ENCODE measurements at places on chromosomes 2 and 18. TPM values are rescaled to one million over a fixed set of nuclear protein-coding genes. Genes with fewer than 3 reads are reported as not detected.

DNA sequence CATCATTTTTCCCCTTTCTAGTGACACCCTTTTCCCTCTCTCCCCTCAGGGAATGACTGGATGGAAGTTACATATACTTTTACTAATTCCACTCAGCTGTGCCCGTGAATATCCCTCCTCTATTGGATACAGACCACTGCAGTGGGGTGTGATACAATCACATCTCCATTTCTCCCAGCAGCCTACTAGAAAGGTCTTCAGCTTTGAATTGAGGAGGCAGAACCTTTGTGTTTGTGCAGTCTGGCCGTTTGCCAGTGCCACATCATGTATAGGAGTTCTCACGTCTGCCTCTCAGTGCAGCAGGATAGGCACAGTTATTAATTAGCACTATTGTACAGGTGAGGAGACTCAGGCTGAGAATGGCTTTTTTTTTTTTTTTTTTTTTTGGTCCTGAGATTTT lies 16.4 kb downstream of the TNFRSF11A start:
- no peak for DNase-seq

DNA sequence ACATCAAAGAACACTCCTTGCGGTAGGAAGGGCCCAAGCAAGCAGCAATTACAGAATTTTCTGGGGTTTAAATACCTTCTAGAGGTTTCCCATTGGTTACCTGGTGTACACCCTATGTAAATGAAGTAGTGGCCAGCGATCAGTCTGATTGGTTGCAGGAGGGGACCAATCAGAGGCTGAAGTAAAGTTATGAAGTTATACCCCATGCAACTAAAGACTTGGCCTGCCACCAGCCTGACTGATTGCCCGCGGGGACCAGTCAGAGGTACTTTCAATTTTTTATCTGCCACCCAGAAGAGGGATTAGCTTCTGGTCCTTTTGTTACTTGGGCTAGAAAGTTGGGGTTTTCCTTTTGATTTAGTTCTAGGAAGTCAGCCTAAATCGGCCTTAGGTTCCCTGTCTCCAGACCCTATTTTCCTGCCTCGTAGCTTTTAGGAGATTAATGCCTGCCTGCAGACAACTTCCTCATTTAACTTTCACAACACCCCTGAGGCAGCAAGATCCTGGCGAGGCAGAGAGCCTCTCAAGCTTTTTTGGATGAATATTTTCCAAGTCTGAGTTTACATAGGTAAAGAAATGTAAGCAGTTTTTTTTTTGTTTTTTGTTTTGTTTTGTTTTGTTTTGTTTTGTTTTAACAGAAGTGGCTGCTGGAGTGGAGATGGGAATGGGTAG lies 1.5 kb upstream of the DGUOK start:
- no peak for DNase-seq

DNA sequence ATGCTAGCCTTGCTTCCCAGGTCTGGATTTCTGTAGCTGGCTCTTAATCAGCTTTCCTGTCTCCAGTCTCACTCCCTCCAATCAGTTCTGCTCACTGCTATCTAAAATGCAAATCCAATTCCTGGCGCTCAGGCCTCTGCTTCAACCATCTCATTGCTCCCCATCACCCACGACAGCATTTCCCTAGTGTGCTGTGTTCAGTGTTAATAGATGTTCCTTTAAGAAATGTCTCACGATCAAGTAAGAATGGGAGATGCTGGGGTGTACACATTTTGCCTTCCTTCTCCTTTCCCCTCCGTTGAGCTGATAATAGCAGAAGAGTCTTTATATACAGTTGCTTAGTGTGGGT lies 1.6 kb upstream of the PUM2 start:
- DNase-seq, result no peak

DNA sequence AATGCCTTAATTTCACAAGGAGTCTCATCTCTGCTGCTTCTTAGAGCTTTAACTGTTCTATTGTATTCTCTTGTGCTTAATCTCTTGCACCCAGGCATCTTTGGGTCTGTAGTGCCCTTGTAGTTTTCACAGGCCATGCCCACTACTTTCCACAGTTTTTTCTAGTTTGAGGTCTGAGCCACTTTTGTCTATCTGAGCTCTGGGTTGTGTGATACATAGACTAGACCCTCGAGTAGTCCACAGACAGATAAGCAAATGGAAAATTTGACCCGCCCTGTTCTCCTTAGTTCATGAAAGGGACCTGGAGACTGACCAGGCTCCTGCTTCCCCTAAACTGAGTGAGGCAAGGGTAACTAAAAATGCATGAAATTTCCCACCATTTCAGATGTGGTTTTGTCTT lies 466.8 kb upstream of the ZEB2 start:
- DNase-seq, result no peak

- DNase-seq, result no peak
Measured at GRCh38 chr2:42132191-42132965, 36.8 kb upstream of the EML4 start.

DNA sequence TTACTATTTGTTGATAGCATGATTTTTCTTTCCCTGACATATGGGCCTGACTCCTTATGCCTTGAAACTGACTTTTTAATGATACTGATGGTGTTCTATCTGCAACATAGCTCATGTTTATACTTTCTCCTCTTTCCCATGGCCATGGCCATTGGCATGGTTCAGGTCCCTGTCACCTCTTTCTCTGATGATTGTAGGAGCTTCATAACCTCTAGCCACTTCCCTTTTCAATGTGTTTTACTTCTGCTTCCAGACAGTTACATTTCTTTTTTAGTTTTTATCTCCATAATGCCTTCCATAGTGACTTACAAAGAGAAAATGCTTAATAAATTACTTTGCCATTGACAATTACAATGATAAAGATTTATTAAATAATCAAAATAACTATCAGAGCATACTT lies 177.9 kb upstream of the SETBP1 start:
- DNase-seq, result no peak

DNA sequence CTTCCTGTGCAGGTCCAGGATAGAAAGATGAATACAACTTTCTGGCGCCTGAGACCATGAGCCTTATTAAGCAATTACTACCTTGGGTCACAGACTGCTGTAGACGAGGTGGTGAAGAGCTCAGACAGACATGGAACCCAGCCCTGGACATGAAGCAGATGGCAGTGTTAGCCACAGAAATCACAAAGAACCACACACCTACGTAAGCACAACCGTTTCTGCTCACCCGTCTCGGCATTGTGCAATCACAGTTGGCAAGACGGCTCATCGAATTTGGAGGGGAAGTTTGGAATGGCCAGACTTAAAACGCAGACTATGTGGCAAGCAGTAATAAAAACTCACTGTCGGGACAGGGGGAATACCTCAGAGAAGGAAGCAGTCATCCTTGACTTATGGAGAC lies 24.3 kb upstream of the ASPRV1 start:
- no peak for DNase-seq

- DNase-seq, result no peak
Measured at GRCh38 chr18:77140439-77141109, 8.0 kb upstream of the MBP start.

DNA sequence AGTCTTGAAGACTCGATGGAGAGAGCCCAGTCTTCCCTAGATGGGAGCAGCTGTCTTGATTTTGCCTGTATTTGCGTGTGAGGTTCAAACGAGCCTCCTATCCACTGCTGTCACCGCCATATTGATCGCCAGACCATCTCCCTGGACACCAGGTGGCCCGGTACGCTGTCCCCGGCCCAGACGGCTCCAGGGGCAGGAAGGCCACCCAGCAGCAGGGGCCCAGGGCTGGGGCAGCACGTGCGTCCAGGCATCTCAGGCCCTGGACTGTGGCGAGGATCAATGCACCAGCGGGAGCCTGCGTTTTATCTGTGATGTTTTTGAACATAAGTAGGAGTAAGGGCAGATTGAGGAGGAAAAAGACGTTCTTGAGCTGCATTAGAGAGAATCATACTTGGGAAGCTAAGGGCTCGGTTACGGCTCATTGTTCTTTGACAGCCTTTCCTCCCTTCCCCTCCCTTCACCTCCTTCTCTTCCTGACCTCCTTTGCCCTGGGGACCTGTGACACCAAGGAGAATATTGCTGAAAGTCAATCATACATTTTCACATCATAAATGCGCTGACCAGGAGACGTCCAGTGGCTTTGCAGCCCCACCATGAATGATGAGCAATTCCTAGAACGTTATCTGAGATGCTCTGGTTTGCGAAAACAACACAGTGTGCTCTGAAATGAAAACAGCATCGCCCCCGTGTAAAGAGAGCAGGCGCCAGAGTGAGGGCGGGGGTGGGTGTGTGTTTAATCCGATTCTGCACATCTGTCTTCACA lies 711.2 kb upstream of the SALL3 start:
- no peak for DNase-seq

GRCh38 chr2:14324308-14324707 lies 308.2 kb upstream of the LRATD1 start:
- no peak for DNase-seq

SCN3A gene
- total RNA-seq, result under 0.01 TPM

DNA sequence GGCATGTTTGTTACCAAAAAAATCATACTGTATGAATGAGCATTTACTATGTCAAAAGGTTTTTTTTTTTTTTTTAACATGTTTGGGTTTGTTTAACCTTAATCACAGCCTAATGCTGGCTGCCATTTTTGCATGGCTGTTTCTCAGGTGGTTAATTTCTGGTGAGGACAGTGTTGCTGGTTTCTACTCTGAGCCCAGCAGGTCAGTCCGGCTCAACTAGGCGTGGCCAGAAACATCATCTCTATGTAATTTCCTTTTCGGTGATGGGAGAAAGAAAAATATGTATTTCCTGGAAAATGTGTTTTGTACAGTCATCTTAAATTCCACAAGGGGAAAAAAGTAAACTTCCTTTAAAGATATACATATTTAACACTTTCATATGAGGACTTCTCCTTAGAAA lies 24.9 kb upstream of the BZW1 start:
- DNase-seq, result peak; percentile 89

DNA sequence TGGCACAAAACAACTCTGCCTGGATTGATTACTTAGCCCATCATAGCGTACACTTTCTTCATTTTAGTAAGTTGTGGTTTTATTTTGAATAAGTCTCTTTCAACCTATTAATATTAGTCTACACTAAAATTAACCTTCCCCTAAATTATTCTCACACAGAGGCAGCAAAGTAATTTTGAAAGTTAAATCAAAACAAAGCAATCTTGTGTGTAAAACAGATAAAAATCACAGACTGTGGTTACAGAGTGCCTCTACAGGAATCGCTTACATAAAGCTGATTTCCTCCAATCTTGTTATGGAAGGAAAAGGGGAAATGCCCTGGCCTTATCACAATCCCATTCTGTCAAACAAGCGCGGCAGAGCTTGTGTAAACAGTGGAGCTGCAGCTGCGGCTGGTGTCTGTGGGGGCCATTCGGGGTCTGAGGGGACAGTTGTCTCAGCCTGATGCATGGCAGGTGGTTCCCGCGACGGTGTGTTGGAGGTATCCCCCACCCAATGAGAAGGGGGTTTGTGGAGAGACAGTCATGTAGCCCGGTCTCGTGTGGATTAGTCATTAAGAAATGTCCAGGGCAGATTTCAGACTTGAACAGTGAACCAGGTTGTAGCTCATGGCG lies 42.1 kb downstream of the BCL2L11 start:
- peak; percentile 71 for DNase-seq

KIF3C gene
- total RNA-seq, result 13.1 TPM

DNA sequence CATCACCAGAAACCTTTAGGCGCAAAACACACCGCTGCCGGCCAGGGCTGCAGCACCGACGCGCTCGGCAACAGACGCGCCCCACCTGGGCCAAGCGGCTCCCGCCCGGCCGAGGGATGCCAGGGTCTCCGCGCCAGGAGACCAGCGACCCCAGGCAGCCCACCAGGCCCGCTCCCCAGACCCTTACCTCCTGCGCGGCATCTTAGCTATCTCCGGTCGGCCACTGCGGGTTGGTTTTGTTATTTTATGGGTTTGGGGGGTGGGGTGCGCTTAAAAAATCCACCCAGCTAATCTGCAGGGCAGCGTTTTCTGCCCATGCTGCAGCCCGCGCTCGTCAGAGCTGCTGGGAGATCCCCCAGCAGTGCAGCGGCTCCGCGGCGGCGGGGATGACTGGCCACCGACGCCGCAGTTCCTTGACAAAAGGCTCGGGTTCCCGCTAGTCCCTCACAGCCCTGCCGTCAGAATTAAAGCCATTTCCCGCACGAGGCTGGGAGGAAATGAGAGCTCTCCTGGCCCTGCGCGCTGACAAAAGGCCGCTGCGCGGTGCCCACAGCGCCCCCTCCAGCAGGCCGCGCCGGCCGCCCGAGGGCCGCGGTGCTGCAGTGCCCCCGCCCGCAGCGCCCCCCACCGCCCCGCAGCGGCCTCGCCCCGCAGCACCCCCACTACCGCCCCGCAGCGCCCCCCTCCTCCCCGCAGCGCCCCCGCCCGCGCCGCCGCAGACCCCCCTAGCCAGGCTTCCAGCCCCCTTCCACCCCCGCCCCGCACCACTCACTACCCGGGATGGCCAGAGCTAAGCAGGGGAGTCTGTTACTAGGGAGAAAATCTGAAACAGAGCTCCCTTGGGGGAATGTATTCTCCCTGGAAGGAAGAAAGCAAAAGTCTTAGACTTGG lies at the start of gene ADD2:
Gene ADD2, minus strand, starts transcription at position 502 of the 891 bp plus-strand sequence. CDS start 61,792 bp downstream, outside the sequence.
- no peak for DNase-seq

- DNase-seq, result no peak
Measured at GRCh38 chr18:9741793-9742523, 33.9 kb downstream of the RAB31 start.

ALPG gene
- total RNA-seq, result not detected

DNA sequence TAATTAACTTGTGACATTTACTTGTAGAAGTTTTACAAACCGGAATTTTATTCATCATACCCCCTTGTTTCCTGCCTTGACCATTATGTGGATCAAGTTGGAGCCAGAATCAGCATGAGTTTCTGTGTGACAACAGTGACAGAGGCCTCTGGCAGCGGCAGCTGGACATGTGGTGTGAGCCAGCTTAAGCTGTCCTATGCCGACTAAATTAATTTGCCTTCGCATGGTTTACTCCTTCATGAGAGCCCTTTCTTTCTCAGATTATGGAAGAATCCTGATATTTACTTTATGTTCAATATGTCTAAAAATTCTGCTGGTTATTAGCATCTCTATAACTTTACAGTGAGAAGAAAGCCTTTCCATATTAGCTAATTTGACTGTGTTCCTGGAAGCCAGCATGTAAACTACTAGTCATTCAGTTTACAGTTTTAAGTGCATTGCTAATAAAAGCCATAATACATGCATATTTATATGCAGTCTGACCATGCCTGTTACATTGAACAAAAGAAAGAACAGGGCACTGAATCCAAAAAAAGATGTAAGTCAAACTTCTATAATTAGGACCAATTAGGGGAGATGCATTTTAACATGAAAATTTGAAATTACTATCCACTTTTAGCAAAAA lies 495.8 kb upstream of the ACVR2A start:
- DNase-seq, result no peak

PRKAG3 gene
- total RNA-seq, result not detected

ASPRV1 gene
- total RNA-seq, result 0.11 TPM

GFPT1 gene
- total RNA-seq, result 36.1 TPM

DNA sequence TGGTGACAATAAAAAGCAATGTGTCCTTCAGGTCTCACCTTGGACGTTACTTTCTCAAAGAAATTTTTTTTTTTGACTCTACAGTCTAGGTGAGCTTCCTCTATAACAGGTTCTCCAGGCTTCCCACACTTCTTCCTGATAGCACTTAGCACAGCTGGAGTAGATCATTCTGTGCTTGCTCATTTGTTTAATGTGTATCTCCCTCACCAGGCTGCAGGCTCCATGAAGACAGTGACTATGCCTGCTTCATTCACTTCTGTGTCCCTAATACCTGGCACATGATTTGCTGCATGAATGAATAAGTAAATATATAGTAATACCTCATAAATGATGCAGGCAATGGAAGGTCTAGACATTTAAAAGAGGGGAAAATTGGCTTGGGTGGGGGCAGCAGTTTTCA lies 109.9 kb upstream of the CD302 start:
- no peak for DNase-seq
